ENCODE measurements at places on chromosomes 12 and 14. TPM values are rescaled to one million over a fixed set of nuclear protein-coding genes. Genes with fewer than 3 reads are reported as not detected.

DNA sequence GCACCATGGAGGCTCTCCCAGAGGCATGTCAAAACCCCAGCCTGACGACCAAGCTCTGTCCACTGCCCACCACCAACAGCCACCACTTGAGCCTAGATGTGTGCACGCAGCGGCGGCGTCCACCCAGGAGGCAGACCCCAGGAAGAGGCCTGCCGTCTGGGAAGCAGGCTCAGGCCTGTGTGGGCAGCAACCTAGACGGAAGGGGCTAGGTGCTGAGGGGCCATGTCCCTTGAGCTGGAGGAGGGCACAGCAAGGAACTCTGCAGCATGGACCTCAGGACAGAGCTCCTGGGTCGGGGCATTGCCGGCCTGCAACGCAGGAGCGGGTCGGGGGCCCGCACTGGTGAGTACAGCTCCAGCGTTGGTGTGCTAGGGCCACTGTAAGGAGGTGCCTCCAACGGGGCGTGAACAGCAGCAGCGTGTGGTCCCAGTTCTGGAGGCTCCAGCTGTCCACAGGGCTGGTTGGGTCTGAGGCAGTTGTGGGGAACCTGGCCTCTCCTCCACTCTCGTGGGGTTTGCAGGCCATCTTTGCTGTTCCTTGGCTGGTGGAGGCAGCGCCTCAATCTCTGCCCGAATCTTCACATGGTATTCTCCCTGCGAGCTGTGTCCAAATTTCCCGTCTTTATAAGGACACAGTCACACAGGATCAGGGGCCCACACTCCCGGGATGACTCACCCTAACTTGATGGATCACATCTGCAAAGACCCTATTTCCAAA is 20.5 kb downstream of the ZBTB42 start:
- DNase-seq, result no peak

Gene PTHLH
- polyA plus RNA-seq, result 0.81 TPM

Gene SERPINA10
- polyA plus RNA-seq, result 0.27 TPM

DNA sequence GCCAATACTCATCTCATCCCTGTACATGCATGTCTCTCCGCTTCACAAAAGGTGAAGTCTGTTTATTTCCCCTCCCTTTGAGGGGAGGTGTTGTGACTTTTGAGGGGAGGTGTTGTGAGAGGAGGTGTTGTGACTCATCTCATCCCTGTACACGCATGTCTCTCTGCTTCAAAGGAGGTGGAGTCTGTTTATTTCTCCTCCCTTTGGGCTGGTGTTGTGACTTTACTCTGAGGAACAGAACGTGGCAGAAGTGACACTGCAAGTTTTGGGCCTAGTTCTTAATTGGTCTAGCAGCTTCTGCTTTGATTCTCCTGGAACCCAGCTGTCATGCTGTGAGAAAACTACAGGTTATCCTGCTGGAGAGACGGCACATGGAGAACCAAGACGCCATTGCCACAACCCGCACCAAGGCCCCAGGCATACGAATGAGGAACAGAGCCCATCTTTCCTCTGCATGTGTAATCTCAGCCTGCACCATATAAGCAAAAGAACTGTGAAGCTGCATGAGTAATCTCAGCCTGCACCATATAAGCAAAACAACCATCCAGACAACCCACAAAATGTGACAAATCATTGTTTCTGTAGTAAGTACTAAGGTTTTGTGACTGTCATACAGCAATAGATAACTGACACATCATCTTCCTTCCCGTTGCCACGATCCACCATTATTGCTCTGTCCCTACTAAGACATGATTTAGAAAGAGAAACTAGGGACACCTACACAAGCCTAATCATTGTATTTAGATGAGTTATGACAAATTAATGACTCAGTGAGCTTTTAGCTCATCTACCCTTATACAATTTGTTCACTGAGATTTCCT is 30.0 kb downstream of the GALNT4 start:
- DNase-seq, result no peak

Gene CLEC9A
- 0.39 TPM for polyA plus RNA-seq

DNA sequence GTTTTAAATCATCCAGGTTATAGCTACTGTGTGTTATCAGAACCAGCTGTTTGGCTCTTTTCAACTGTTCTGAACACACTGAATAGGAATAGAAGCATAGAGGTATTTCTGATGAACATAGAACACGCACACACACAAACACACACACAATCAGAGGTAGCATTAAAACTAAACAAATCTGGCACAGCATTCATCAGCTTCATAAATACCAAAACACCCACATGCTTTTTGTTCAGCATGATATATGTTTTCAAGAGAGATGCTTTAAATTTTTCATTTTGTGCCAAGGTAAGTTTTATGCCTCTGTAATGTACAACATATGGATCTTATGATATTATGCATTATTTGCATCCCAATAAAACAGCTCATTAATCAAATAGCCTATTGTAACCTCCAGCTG is 208.6 kb downstream of the GALC start:
- no peak for DNase-seq

DNA sequence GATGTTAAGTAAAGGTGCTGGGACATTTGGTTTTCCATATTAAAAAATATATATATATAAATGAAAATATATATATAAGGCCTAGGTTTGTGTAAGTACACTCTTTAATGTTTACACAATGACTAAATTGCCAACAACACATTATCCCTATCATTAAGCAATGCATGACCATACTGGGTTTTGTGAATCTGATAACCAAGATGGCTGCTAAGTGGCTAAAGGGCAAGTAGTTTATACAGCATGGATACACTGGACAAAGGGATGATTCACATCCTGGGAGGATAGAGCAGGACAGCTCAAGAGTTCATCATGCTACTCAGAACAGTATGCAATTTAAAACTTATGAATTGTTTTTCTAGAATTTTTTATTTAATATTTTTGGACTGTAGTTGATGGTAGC is 89.3 kb downstream of the FIGNL2 start:
- no peak for DNase-seq

- no peak for DNase-seq
Measured at GRCh38 chr12:13799574-13799973, 181.8 kb downstream of the GRIN2B start.

DNA sequence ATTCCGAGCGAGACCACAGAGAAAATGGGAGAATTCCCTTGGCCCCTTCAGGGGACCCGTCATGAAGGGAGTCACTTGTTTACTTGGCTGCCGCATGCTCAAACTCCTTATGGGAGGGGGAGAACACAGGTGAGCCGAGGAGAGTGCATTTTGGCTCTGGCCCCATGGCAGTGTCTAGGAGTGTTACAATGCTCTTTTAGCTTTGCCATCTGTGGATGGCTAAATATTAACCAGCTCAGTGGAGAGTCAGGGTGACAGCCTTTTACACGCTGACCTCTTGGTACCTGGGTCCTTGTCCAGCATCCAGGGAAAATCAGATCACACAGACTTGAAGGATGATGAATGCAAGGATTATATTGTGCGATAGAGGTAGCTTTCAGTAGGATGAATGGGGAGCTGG is 146.4 kb upstream of the ATXN7L3B start:
- DNase-seq, result no peak

Gene KCNH3
- 5.4 TPM for polyA plus RNA-seq

- DNase-seq, result no peak
Measured at GRCh38 chr12:25979059-25979458, 20.6 kb downstream of the RASSF8 start.

GRCh38 chr14:41860586-41860985 is 253.9 kb downstream of the LRFN5 start:
- DNase-seq, result no peak

Gene JPH4
- 11.6 TPM for polyA plus RNA-seq

- no peak for DNase-seq
Measured at GRCh38 chr14:89652352-89652751, 235.3 kb upstream of the FOXN3 start.

GRCh38 chr14:21326972-21327371 is 47.1 kb downstream of the RPGRIP1 start:
- DNase-seq, result no peak

GRCh38 chr12:127987199-127987901 is 279.6 kb upstream of the TMEM132C start:
- DNase-seq, result no peak

DNA sequence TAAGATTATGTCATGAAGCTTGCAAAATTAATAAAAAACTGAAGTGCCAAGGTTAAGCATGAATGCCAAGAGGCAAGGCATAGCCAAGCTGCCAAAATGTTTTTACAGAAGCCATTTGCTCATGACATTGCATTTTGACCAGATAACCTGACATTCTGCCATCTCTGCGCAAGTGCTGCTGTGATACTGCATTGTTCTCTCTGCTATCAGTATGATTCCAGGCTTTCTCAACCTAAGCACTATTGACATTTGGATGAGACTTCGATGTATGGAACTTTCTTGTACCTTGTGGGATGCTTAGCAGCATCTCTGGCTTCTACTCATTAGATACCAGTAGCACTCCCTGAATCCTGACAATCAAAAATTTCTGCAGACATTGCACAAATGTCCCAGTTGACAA is 139.2 kb downstream of the RASSF9 start:
- no peak for DNase-seq

GRCh38 chr12:20629414-20630156 is 65.5 kb upstream of the SLCO1C1 start:
- no peak for DNase-seq

Gene SYT10
- 0.89 TPM for polyA plus RNA-seq

- DNase-seq, result no peak
Measured at GRCh38 chr12:2347137-2347843, 294.5 kb downstream of the CACNA1C start.

DNA sequence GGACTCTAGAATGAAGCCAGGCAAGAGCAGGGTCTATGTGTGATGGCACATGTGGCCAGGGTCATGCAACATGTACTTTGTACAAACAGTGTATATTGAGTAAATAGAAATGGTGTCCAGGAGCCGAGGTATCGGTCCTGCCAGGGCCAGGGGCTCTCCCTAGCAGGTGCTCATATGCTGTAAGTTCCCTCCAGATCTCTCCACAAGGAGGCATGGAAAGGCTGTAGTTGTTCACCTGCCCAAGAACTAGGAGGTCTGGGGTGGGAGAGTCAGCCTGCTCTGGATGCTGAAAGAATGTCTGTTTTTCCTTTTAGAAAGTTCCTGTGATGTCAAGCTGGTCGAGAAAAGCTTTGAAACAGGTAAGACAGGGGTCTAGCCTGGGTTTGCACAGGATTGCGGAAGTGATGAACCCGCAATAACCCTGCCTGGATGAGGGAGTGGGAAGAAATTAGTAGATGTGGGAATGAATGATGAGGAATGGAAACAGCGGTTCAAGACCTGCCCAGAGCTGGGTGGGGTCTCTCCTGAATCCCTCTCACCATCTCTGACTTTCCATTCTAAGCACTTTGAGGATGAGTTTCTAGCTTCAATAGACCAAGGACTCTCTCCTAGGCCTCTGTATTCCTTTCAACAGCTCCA is 39.6 kb downstream of the DAD1 start:
- DNase-seq, result no peak

GRCh38 chr14:74476607-74477006 is 16.5 kb downstream of the NPC2 start:
- DNase-seq, result no peak

GRCh38 chr12:12612358-12612757 is 682 bp downstream of the CREBL2 start:
- no peak for DNase-seq

Gene GPX2
- 0.59 TPM for polyA plus RNA-seq

DNA sequence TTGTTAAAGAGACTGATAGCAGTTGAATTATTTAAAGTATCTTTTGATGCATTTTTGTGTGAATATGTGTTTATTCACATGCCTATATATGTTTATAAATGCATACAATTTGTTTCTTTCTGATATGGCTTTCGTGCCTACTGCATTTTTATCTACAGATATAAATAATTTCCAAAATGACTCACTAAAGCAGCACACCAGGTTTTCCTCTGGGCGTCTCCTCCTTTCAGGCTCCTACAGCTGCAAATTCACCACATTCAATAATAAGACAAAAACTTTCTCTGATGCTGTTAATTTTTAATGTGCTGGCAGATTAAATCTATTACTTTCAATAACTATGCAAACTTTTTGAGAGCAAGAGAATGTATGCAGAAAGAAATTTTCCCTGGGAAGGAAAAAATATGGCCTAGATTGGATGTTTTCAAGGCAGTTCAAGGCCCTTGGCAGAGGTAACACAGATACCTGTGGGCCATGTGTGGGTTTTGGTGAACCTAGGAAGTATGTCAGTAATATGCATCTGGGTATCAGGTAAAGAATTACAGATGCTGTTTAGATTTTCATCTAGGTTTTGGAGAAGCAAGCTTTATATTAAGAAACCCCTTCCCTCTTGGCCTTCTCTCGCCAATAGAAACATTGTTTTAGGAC is 381.8 kb downstream of the EGLN3 start:
- DNase-seq, result no peak
